ENCODE measurements at places on chromosomes 5 and 9.

GRCh38 chr5:65423623-65424022 is 58.1 kb downstream of the ADAMTS6 start:
- DNase-seq = no peak

DNA sequence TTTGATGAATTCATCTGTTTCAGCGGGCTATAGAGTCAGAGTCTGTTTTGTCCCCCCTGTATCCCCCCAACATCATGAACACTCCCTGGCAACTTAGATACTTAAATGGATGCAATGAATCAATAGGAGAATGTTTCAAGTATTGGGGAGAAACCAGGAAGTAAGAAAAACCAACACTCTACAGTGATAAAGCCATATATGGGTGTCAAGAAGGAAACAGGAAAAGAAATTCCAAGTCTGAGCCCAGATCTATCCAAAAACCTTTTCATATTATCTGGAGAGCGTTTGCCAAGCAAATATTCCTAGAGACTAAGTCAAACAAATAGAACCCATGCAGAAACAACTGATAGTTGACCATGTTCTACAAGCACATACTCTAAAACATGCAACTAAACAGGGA is 2.3 kb upstream of the GNAQ start:
- no peak for DNase-seq

DNA sequence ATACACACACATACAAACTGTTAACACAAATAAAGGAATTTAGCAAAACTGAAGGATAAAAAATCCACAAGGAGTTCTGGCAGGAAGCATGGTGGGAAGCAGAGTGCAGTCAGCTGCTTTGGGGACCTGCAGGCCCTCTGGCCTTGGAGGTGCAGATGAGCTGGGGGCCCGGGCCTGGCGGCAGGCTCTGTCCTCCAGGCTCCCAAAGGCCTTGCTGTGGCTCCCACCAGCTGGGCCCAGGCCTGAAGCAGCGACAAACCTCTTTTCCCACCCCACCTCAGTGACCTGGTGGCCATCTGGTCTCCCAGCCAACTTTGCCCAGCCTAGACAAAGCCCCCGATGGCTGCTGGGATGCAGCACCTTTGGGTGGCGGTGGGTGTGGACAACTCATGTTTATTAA is 67.8 kb downstream of the GLRA1 start:
- no peak for DNase-seq

DNA sequence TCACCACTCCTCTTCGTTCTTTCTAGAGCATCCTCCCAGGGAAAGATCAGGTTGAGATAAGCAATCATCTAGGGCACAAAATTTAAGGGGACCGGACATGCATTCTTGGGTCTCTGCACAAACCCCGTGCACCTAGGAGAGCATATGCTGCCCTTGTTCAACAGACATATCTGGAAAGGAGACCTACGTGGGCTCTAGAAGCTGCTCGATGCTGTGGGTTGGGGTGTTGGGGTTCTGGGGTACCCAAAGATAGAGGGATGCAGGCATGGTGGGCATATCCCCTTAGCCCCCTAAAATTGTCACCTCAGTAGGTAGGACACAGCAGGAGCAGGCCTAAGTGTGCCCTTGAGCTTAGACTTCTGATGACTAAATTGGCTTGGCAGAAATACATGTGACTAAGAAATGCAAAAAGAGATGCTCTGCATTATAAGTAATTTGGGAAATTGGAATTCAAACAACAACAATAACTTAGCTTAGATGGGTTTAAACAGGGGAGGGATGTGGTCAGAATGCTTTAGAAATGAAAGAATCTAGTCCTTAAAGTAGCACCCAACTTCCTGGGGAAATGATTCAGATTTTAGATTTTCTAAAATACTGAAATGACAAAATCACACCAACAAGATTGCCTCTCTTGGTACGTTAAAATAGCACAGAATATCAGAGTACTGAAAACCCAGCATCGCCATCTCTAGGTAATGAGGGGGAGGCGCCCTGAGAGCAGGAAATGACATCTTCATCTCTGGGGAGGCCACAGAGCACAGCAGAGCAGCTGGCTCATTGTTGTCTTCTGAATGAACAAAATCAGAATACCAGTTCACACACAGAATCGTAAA is 172.3 kb downstream of the GNA14 start:
- no peak for DNase-seq

- DNase-seq = no peak
Observed at GRCh38 chr5:98794001-98794400, 20.5 kb downstream of the RGMB start.

DNA sequence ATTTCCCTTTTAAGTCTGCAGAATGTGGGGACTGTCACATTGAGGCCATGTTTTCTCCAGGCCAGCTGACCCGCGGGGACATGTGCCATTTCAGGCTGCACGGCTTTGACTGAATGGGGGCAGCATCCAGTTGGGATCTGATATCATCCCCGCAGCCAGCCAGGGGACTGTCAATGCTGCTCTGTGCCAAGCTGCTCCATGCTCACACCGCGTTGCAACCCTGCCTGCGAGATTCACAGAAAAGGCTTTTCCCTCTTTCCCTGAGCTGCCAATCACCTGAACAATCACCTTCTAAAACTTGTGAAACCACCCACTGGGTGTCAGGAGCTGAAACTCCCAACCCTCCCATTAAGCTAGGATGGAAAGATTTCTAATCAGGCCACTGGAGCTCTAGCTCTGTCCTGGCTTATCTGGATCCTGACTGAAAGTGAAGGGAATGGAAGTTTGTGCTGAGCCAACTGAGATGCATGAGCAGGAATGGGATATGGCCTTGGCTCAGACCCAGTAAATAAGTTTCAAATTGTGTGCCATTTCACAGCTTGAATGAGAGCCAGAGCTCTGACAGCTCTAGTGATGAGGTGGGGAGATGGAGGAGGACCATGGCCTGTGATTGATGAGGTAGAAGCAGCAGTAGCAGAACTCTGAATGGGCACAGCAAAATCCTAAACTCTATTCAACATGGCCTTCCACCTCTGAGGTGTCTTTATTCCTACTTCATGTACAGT is 34.5 kb upstream of the ZNF366 start:
- DNase-seq = peak; percentile 32

- no peak for DNase-seq
Observed at GRCh38 chr5:144367991-144368390, 197.3 kb downstream of the KCTD16 start.

DNA sequence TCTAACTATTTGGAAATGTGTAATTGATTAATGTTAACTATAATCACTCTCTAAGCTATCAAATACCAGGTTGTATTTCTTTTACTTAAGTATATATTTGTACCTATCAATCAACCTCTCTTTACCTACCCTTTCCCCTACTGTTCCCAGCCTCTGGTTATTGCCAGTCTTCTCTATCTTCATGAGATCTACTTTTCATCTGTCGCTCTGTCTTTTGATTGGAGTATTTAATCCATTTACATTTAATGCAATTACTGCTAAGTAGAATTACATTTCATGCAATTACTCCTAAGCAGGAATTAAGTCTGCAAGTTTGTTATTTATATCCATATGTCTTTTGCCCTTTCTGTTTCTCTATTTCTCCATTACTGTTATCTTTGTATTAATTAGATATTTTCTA is 148.1 kb downstream of the MAT2B start:
- DNase-seq = no peak

DNA sequence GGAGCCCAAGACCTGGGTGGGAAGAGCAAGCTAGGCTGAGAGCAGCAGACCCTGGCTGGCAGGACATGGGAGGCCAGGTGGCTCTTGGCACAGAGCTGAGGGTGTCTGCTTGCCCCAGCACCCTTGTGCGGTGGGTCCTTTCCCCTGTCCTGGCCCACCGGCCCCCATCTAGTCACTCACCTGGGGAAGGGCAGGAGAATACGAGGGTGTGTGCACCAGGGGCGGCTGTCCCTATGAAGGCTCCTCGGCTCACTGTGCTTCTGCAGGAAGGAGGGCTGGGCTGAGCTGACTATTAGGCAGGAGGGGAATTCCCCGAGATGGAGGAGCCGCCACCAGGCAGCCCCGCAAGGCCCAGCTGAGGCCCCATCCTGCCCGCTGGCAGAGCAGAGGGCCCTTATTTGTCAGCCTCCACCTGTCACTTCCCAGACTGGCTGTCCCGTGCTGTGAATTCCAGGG is 6.1 kb upstream of the TNIP1 start:
- DNase-seq = no peak

DNA sequence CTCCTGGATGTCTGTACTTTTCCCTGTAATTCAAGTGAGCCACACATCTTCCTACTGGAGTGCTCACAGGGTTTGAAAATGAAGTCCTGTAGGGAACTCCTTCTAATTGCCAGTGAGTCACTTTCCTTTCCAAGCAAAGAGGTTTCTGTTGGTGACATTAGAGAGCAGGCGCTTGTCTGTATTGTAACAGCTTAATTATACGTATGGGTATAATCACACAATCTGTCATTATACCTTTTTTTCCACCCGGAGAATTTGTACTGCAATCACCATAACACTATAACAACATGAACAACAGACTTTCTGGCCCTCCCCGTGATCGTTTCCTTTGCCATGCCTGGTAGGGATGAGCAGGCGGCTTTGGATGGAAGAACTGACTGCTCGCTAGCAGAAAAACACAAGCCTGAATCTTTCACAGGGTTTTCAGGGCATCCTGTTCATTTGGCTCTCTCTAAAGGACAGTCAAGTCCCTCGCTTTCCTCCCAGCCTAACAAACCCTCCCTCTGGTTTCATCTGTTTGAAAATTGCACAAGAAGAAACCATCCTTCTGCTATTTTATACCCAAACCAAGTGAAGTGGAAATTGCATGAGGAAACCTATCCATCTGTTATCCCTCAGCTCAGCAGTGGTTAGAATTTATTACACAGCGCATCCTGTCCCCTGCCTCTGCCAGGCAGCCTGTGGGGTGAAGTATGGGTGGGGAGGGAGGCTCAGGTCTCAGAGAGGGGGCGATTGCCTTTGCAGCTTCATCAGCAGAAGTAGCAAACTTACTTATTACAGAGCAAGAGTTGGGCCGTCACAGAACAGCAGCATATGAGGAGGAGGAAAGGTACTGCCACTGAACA is 307.0 kb upstream of the TLE4 start:
- DNase-seq = no peak

DNA sequence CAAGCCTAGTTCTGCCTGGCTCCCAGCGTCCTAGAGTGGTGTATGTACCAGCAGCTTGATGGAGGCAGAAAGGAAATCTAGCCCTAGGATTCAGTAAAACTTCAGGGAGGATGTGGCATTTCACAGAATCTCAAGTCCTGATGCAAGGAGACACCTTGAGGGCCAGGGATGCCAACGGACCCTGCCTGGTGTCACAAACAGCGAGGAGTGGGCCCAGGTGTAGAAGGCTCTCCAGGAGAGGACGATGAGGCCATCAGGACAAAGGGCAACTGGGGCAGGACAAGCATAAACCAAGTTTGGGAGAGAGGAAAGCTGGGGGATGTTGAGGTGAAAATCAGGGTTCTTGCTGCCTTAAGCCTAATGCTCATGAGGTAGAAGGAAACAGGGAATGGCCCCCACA is 82.1 kb upstream of the SLC25A51 start:
- no peak for DNase-seq

DNA sequence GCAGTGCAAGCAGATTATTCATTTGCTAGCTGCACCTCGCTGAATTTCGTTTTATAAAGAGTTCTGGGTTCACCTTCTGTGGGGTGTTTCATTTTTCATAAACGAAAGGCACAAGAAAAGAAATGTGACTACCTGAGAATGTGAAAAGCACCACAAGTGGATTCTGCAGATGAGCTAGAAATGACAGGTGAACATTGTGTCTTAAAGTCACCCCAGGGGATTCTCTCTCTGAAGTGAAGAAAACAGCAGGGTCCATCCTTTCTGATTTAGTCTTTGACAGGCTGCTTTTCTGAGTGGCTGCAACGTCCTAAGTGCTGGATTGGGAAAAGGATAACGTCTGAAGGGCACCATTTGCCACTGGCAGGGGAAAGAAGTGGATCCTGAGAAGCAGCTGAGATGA is 469.3 kb downstream of the SPATA31D1 start:
- no peak for DNase-seq

DNA sequence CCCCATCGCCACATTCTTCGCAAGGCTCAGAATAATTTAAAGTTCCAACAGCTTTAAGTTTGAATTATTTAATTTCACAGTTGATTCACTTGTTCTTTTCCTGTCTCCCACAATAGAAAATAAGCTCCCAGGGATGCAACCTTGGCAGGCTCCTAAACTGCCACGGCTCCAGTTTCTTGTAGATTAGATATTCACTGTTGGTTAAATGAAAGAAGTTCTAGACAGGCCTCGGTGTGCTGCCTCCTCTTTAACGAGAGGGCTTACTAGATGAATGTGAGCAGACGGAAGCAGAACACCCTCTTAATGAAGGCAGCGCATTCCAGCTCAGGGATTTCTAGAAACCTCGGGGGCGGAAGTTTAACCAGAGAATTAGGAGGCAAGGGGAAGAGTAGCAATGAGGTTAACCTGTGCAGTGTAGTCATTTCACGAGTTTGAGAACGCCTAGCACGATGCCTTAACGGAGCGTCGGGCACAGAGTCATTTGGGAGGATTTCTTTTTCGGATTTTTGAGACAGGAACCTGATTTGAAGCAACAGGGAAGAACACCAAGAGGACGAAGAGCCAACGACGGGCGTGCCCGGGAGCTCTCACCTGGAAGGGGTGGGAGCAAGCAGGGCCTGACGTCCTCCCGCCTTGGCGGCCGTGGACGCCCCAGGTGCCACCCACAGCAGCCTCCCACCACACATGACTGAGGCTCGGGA is 637 bp upstream of the SMC5 start:
- DNase-seq = peak; percentile 58

DNA sequence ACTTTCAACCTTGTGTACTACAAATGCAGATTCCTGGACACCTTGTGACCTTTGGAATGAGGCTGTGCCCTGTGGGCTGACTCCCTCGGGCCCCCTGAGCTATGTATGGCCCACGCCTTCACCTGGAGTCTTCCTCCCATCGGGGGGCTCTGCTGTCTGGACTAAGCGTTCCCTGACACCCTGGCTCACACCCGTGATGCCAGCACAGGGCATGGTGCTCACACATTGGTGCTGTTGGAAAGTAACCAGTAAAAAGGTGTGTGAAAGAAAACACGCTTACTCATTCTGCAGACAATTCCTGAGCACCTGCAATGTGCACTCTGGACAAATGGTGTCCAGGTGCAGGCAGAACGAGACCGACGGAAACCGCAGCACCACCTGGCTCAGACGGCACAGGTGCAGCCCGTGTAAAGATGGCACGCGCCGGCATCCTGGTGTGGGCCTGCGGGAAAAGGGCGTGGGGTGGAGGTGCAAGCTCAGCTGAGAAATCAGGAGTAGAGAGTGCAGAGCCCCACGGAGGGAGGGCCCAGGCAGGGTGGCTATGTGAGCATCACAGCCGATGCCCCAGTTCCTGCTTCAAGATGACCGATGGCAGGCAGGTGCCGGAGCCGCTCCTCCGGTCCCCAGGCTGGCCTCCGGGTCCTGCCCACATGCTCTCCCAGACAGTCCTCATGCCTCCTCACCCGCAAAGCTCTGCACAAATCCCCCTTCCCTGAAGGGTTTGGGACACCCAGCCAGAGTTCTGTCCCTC is 11.0 kb downstream of the LPCAT1 start:
- no peak for DNase-seq

GRCh38 chr5:5658226-5658625 is 235.7 kb downstream of the ICE1 start:
- no peak for DNase-seq

- DNase-seq = no peak
Observed at GRCh38 chr9:97555164-97555563, 53.7 kb downstream of the TMOD1 start.

All from midbrain (tissue), 1 donor.